Fibroblast of pulmonary artery (primary cell): ENCODE measurements at places on chromosomes 16 and 17.

- DNase-seq = no peak
Measured at GRCh38 chr16:28623172-28623711, 13.4 kb upstream of the SULT1A1 start.

DNA sequence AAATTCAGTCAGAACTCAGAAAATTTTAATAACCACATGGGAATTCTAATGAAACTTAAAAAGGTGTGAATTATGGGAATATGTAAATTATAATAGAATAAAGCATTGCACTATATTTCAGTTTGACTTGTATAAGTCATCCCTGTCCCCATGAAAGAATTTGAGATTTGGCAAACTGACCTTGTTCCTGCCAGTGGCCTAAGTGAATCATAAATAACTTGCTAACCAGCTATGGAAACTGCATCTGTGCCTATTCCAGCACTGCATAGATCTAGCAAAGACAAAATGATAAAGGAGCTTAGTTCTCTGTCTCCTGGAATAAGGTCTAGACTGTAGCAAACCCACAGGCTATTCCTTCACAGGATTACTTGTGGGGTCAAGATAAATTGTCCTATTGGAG lies 106.8 kb upstream of the NOG start:
- DNase-seq = no peak

DNA sequence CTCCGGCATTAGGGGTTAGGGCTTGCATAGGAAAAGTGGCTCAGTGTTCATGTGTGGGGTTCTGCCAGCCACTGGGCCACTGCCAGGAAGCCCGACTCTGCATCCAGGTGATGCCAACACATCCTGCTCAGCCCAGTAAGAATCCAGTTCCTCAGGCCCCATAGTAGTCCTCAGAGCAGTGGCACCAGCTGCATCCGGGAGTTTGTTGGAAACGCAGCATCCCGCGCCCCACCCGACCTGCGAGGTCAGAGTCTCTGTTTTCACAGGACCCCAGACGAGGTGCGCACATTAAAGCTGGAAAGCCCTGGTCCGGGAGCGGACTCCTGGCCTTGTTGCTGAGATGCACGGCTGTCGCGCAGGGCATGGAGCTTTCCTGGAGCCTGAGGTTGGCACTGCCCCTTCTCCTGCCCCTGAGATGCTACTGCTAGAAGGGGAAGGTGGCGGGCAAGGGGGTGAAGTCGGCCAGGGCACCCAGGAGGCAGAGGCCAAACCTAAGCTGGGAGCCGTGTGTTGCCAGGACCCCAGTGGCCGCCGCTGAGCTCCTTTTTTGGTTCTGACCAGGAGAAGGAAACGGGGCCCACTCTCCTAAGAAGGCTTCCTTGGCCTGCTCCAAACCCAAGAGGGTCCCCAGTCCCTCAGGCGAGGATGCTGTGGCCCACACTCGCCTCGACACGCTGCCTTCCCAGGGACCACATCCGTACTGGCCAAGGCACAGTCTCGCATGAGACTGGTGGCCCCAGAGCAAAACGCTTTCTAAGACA lies 44.4 kb downstream of the NOS2 start:
- no peak for DNase-seq

- DNase-seq = no peak
Measured at GRCh38 chr17:4840893-4841242, 7.7 kb downstream of the MINK1 start.

DNA sequence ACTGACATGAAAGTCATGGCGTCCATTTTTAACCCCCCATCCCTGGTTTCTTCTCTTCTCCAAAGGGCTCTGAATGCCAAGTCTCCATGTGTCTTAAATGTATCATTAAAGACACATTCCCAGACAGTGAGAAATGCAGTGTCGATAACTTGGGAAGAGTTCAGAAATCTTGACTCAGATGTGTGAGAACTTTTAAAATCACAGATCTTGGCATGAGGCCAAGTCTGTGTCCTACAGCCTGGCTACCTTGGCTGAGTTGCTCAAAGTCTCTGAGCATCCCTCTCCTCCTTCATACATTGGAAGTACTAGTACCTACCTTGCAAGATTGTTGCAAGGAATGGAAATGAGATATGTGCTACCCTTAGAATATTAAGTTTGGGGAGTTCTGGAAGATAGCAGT lies 1046.5 kb upstream of the RBFOX1 start:
- DNase-seq = no peak

GRCh38 chr16:4850211-4850610 lies 2.9 kb downstream of the UBN1 start:
- no peak for DNase-seq

GRCh38 chr16:82772215-82772614 lies 145.4 kb downstream of the CDH13 start:
- no peak for DNase-seq

DNA sequence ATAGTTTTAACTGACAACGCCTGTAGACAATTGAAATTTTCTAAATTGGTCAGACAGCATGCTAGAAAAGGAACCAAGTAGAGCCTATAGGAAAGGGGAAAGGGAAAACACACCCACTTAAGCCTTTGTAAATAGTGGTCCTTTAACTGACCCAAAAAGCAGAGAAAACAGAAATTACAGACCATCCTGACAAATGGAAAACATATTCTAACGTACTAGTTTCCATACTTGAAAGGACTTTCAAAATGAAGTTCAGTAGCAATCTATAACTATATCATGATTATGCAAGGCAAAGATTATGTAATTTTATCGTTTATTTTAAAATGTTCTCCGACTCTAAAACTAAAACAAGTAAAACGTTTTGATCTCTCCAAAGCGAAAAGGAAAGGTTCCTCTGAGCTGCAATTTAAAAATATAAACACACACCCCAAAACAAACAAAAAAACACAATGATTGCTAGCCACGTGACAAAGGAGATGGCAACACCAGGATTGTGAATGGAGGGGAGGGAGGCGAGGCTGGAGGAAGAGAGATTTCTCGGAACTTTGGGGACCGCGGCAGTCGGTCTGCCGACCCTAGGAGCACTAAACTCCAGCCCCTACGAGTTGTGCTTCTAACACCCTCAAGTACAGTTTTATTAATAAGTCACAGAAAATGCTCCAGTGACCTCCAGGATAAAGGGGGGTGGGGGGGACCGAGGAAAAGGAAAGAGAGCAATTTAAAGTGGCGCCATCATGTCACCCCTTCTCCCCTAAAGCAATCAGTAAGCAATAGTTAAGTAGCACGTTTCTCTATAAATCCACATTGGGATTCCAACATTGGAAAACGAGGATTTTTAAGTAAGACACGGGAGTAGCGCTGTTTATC lies 1.7 kb downstream of the KANSL1 start:
- peak; percentile 41 for DNase-seq

DNA sequence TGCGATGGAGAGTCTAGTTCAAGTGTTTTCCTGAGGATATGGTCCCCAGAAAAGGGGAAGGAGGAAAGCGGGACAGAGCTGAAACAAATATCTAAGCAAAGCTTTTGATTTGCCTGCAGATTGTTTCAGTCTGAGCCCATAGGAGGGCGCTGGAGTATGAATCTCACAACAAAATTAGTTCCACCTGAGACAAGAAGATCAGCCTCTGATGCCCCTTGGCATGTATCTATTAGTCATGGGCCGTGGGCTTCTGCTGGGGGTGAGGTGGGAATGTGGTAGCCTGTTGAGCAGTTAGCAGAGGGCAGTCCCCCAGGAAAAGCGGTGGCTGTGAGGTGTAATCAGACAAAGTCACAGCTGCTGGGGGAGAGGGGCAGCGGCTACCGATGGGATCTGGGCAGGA lies 446.9 kb downstream of the CA10 start:
- DNase-seq = no peak

DNA sequence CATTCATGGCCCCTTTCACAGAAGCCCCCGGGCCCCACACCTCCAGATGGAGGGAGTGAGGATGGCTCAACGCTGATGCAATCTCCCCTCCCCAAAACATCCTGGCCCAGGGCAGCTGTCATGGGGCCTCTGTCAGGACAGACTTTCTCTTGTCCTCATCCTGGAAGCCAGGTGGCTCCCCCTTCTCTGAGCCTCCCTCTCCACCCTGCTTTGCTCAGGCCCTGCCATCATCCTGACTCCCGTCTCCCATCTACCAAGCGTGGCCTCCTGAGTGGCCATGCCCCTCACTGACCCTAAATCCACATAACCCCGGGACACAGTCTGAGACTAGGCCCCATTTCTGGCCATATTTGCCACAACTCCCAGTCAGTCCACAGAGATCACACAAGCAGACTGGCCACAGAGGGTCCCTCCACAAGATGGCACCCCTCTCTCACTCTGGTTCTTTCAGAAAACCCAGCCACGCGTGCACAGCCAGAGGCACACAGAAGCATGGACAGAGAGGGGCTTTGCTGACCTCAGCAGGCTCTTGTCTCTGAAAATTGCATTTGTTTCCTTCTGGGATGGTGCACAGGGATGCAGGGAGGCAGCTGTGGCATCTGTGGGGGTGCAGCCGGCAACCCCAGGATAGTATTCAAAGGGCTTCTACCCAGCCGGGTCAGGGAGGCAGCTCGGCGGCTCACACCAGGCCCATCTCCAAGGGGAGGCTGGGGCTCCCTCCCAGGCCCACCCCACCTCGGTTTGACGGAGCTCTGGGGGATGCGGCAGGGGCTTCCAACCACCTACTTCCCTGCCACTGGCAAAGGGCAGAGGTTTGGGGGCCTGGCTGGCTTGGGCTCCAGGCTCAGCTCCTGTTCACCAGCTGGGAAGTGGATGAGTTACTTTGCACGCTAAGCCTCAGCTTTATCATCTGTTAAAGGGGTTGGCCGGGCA lies 16.9 kb downstream of the DOC2B start:
- DNase-seq = peak; percentile 41

- peak; percentile 17 for DNase-seq
Measured at GRCh38 chr17:73058022-73058421, 34.5 kb downstream of the SLC39A11 start.

DNA sequence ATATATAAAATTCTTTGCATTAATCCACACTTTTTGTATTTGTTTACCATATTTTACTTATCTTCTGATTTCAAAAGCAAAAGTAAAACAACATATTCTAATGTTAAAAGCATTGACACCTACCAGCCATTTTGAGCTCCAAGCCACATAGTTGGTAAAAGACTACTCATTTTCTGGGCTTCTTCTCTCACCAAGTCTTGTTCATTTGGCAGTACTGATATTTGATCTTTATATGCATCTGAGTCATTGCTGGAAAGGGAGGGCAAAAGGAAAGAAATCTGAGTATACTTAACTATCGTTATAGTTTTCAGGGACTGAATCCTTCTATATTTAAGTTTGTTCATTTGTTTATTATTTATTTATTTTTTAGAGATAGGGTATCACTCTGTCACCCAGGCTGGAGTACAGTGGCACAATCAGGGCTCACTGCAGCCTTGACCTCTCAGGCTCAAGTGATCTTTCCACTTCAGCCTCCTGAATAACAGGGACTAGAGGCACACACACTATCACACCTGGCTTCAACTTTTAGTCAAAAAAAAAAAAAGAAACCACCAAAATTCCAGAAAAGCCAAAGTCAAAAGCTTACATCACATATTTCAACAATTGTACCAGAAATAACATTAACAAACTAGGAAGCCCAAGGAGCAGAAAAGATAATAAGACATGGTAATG lies 121.0 kb upstream of the TOB1 start:
- DNase-seq = peak; percentile 17

GRCh38 chr16:12339686-12340085 lies 363.2 kb downstream of the SNX29 start:
- no peak for DNase-seq

DNA sequence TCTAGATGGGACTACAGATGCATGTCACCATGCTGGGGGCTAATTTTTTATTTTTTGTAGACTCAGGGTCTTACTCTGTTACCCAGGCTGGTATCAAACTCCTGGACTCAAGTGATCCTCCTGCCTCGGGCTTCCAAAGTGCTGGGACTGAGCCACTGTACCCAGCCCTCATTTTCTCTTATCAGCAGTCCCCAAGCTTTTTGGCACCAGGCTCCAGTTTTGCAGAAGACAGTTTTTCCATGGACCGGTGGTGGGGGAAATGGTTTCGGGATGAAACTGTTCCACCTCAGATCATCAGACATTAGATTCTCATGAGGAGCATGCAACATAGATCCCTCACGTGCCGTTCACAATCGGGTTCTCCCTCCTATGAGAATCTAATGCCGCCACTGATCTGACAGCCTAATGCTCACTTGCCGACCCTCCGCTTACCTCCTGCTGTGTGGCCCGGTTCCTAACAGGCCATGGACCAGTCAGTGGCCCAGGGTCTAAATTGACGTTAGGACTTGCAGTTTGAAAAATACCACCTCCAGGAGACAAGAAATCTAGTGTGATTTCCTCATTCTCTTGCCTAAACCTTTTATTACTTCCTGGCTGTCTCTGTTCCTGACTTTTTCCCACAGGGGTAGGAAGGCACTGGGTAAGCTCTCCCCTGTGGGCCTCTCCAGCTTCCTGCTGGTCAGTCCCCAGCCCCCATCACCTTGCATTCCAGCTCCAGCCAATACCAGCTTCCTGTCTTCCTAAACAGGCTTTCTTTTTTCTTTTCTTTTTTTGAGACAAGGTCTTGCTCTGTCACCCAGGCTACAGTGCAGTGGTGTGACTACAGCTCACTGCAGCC lies 9.3 kb upstream of the CNP start:
- DNase-seq = peak; percentile 70

- DNase-seq = no peak
Measured at GRCh38 chr17:55275894-55276804, 11.4 kb downstream of the HLF start.

DNA sequence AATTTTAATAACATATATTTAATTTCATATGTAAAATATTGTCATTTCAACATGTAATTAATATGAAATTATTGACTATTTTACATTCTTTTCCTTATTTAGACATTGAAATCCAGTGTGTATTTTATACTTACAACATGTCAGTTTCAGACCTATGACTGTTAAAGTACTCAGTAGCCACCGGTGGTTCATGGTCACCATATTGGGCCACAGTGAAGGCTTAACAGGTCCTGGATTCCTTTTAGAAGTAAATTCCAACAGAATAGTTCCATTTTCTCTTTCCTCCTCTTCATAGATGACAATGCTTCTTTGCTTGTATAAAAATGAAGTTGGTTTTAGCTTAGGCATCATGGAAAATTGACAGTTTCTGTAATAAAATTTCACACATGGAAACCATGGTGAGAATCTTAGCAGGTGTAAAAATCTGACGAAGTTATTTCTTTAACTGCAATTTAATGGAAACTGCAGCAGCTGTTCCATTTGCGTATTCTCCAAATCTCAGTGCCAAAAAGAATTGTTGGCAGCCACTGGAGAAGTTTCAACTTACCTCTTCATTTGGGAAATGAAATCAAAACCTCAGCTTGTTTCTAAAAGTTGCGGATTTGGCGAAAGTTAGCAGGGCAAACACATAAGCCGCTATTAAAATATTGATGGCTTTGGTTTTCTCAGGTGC lies 231.1 kb downstream of the CDH13 start:
- no peak for DNase-seq

DNA sequence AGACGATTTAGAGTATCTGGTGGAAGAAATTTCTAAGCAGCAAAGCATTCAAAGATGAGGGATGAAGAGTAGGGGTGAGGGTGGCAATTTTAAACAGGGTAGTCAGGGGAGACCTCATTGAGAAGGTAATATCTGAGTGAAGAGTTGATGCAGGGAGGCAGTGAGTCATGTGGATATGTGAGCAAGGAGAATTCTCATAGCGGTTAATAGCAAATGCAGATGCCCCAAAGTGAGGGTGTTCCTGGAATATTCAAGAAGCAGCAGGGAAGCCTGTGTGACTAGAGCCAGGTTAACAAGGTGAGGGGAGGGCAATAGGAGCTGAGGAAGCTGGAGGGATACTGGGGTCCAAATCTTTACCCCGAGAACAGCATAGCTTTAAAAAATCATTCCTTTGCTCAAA lies 114.3 kb downstream of the SPACA3 start:
- DNase-seq = no peak
